ENCODE measurements at places on chromosomes 2 and 18.

GRCh38 chr2:232543491-232543890, 4.0 kb downstream of the CHRNG start:
- no peak for DNase-seq

GRCh38 chr18:59646963-59647307, 50.3 kb downstream of the CCBE1 start:
- DNase-seq, result no peak

DNA sequence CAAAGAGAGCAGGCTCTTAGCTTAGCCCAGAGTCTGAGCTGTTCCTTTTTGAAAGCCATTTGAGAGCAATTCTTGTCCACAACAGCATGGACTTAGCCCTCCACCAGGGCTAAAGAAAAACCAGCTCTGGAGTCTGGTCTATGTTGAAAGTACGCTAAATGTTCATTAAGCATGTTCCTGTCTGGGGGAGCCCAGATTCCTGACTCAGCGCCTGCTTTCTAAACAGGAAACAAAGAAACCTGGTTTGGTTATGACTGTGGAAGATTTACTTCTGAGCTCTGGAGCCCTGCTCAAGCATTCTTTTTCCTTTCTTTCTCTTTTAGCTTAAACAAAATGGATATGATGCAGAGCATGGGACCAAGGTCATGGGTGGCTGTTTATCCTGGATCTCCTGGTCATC, 279.8 kb downstream of the RBM43 start:
- no peak for DNase-seq

- no peak for DNase-seq
Measured at GRCh38 chr18:21826196-21826595, 85.6 kb downstream of the MIB1 start.

- DNase-seq, result no peak
Measured at GRCh38 chr2:149313512-149313972, 16.8 kb upstream of the LYPD6 start.

DNA sequence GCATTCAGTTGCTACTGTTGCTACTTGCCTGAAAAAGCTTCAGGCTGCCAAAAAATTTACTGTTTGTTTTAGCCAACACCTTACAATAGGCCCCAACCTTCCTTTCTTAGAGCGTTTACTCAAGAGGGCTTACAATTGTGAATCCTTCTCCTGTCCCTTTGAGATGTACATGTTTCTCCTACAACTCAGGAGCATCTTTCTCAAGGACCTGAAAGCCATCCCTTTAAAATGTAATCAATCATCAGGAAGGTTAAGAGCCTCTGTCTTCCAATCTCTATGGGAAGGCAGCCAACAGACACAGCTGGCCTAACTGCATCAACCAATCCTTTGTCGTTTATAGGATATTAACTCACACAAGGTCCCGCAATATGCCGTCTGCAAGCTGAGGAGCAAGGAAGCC, 3.4 kb upstream of the IER3IP1 start:
- DNase-seq, result no peak

GRCh38 chr2:238994876-238995275, 147.0 kb downstream of the TWIST2 start:
- no peak for DNase-seq

DNA sequence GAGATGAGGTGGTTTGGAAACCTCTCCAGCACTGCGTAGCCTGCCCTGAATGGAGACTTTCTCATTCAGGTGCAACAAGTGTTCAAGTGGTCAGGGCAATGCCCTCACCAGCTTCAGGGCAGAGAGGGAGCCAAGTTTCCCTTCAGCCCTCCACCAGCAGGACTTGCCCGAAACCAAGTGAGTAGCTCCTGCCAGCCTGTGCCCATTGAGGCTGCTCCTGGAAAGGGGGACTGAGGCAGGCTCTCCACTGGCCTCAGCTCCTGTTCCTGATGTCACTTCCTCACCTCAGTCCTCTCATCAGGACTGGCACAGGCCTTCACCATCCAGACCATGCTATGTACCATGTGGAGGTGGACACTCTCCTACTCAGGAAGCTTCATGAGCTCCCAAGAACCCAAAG, 94.6 kb downstream of the CELF4 start:
- no peak for DNase-seq

- DNase-seq, result no peak
Measured at GRCh38 chr2:112142525-112143078, 4.4 kb downstream of the FBLN7 start.

DNA sequence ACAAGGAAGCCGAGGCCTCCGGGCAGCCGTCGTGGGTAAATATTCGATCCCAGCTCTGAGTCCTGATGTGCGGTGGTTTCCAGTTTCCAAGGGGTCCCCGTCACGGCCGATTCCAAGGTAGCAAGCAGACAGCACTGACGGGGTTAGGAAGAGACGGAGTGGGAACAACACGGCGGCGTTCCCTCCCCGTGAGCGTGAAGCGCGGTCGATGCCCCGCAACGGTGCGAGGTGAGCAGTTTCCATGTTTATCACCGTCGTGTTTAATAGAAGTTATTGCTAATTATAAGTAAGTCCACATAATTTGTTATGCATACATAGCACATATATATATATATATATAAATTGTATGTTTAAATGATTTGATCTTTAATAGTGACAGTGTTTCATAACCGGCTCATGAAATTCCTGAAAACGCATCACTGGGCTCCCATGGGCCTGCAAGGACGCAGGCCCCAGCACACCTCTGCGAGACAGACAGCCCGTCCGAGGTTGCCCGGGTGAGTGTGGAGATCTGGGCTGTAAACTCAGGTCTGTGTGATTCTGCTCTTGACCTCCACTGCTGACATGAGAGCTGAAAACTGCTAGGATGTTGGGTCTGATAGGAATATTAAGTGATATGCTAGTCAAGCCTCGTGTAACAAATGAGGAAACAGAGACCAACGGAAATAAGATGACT, 243.5 kb upstream of the SALL3 start:
- no peak for DNase-seq

- no peak for DNase-seq
Measured at GRCh38 chr2:195721042-195721441, 64.0 kb downstream of the SLC39A10 start.

DNA sequence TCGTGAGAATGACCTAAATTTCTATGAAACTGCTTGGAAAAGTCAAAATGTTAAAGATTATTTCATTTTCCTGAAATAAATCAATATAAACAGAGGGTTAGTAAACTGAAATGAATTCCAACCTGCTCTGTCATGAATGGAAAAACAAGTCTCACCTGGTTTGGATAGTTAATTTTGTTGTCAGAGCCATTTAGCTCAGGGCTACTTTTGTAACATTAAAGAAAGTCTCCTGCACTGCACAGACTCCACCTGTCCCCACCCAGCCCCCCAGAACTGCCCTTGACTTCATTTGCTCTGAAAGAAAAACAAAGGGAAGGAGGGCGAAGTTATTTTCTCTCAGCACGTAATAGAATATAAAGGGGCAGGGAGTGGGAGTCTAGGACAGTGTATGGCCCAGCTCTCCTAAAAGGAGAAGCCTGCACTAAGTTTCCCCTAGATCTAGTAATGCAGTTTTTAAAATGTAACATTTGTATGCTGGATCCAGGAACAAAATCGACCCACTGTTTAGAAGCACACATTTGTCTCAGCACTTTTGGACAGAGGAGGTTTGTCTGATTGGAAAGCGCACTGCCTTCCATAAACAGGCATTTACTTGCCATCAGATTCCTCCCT, 54.2 kb upstream of the ACSL3 start:
- no peak for DNase-seq

DNA sequence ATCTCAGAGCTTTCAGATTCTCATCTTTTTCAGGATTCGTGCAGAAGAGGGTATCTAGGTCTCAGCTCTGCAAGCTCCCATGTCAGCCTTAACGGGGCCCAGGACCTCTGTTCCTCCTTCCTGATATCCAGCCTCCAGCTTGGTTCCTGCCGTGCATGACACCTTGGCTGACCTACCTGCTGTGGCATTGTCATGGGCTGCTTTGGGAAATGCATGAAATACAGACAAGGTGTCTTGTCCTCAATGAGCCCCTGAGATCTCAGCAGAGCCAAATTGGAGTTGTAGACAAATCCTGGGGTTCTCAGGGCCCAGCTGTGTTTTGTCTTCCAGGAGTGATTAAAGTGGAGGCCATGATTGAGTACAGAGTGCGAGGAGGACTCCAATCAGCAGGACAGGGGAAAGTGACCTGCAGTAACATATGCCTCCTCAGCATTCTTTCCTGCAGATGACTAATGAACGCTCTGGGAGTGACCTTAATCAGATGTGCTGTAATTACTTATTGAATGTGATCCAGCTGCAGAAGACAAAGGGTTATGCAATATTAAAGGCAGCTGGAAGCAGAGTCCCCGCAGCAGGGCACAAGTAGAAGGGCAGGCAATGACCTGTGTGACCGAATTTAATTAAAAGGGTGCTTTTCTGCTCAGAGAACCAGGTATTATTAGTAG, 141.1 kb downstream of the CCBE1 start:
- no peak for DNase-seq

DNA sequence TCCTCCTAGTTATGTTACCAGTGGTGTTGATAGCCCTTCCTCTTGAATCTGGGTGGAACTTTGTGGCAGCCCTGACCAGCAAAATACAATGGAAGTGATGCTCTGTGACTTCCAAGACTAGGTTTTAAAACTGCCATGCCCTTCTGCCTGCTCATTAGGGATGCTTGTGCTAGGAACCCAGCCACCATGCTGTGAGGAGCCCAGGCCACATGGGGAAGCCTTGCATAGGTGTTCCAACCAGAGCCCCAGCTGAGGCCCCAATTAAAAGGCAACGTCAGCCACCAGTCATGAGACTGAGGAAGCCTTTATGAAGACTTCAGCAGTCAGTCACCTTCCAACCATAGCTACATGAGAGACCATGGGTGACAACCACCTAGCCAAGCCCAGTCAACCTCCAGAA, 14.0 kb upstream of the MAPRE2 start:
- DNase-seq, result no peak

DNA sequence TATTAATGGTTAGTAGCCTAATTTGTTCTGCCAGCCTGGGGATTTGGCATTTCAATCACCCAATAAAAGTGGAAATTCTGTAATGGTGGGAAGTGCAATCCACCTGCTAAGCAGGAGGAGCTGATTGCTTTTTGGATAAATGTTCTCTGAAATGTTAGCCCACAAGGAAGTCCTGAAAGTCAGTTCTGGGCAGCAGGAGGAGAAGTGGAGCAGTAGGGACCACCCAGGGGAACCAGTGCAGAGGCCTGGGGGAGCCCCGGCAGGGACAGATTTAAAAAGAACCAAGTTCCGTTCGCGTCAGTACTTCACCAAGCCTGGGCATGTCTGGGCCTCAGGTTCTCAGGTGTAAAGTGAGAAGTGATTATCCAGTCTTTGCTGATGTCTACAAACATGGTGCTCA, 248.5 kb upstream of the RAB6C start:
- no peak for DNase-seq

GRCh38 chr2:140679752-140680151, 1451.1 kb downstream of the LRP1B start:
- DNase-seq, result no peak

GRCh38 chr2:112149866-112150435, 11.8 kb downstream of the FBLN7 start:
- DNase-seq, result no peak

DNA sequence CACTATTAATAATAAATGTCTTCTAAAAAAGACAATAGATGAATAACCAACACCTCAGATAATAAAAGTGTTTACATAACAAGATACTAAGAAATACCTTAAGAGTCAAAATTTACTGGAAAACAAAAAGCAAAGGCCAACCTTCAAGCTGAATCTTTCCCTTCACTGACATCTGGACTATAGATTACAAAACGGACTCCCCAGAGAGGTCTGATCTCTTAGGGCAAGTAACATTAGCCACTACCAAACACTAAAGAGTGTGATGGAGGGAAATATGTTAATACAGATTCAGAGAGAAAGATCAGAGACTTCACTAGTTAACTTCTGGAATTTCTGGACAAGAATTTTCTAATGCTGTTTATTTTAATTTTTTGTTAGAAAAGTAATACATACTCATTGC, 13.9 kb downstream of the CLASP1 start:
- no peak for DNase-seq

DNA sequence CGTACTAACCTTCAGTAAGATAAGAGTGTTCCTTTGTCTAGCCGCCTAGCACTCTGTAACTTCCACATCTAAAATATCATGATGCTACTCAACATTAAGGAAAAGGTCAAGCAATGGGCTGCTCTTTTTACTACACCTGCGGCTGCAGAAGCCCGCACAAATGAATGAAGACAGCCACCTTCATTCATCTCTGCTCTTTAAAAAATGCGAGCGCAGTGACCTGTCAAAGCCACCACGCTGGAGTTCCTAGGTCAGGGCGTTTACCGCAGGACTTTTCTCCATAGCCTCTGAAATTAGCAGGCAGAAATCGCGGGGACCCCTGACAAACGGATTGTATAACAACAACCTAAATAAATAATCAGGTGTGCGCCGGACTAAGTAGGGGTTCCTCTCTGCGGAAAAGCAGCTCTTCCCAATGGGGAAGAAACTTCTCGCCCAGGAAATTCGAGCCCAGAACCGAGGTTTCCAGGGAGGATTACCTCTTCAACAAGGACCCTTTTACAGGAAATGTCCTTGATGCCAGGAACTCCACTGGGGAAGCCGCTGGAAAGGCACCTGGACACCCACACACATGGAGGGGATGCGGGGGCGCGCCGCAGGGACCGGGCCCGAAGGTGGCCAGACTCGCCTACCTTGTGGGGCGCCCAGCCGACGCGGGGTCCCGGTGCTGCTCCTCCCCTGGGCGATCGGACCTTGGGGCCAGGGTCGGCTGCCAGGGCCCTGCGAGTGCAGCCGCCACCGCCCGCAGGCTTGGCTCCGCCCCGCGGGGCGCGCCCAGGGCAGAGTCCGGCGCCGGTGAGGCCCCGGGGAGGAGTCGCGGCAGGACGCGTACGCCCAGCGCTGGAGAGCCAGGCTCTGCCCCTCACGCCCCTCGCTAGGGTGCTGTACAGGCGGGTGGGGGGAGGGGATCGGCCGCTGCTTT, at the start of gene CCDC68:
Gene CCDC68 (minus strand): TSS at position 758 of the 922 bp plus-strand sequence. CDS start 16,670 bp downstream, outside the sequence.
- no peak for DNase-seq

All from nucleus accumbens (tissue), 56 donors.